Astrocyte (in vitro differentiated cells and primary cell): ENCODE measurements at places on chromosomes 7 and 10. TPM values are rescaled to one million over a fixed set of nuclear protein-coding genes. Genes with fewer than 3 reads are reported as not detected.

FAM237B gene
- total RNA-seq, result not detected in 2 replicates

FAM25A gene
- not detected in 2 replicates for total RNA-seq

ADRB1 gene
- total RNA-seq, result 0.62 and 1.3 TPM in 2 replicates

GIMAP5 gene
- total RNA-seq, result 0.14 TPM in 1 of 2 replicates, not detected in the other

UPP1 gene
- 33.6 and 54.2 TPM in 2 replicates for total RNA-seq

ANKRD7 gene
- 0.41 and 0.82 TPM in 2 replicates for total RNA-seq

NKX2-3 gene
- total RNA-seq, result not detected in 2 replicates

AIMP2 gene
- 46.9 and 48.3 TPM in 2 replicates for total RNA-seq

GDF10 gene
- 2.2 and 6.1 TPM in 2 replicates for total RNA-seq

TUBB8 gene
- total RNA-seq, result not detected in 2 replicates

HECW1 gene
- 2.3 and 3.3 TPM in 2 replicates for total RNA-seq

TAF6 gene
- 35.7 and 47.0 TPM in 2 replicates for total RNA-seq

PRKCQ gene
- total RNA-seq, result 1.9 and 2.1 TPM in 2 replicates

RNF133 gene
- 0.30 and 0.41 TPM in 2 replicates for total RNA-seq
